NCI-H524 (cell line): ENCODE measurements at places on chromosomes 4 and X.

DNA sequence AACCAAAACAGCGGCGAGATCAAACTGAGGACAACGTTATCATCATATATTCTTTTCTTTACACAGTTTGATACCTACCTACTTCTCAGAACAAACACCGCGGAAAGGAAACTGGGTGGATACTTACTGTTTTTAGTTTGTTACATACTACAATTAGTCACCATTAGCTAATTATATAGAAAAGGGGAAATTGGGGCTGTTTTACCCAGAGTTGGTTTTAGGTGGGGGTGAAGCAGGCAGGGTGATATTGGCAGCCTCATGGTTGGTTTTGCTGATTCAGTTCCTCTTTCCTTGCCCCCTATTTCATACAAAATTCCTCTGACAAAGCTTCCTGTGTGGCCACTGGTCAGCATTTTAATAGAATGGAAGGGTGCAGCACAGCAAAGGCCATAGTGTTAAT, 77.8 kb downstream of the SORBS2 start:
- no peak for DNase-seq

- no peak for DNase-seq
Observed at GRCh38 chr4:95304898-95305297, 243.9 kb downstream of the UNC5C start.

DNA sequence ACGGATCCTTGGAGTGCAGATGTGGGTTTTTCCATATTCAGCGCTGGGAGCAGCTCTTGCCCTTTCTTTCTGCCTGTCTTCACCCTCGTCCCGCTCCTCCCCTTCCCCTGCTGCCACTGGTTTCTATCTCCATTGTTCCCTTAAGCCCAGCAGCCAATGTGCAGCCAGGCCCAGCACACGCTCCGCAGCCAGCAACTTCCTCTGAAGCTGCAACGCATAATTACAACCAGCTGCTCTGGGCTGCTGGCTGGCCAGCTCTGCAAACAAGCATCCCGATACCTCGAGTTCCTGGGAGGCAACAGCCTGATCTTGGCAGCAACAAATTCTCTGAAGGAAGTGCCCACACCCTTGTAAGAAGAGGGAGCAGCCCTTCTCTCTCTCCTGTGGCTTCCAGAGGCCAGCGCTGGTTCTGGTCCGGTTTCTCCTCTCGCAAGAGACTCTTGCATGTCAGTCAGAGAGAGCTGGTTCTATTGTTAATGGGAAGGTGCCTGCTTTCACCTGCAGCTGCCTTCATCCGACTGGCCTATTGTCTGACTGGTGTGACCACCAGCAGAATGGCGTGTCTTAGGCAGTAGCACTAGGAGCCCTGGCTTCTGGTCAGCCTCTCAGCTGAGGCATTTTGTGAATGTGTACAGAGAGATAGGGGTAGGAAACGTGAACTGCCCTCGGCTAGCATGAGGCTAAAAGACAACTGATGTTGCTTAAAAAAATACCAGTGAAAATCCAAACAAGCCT, 83.8 kb upstream of the MAML3 start:
- DNase-seq = peak; percentile 86

DNA sequence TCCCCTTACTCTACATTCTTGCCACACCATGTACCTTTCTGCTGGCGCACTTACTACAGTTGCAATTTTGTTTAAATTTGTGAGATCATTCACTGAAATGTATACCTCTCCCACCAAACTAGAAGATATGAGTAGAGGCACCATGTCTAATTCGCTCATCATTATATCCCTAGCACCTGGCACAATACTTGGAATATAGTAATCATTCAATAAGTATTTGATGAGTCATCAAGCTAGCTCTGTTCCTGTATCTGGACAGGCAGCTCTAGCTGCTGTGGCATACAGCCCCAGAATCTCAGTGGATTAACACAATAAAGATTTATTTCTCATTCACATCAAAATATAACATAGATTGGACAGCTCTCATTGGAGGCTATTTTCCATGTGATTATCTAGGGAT, 245.9 kb downstream of the IDS start:
- DNase-seq = no peak

DNA sequence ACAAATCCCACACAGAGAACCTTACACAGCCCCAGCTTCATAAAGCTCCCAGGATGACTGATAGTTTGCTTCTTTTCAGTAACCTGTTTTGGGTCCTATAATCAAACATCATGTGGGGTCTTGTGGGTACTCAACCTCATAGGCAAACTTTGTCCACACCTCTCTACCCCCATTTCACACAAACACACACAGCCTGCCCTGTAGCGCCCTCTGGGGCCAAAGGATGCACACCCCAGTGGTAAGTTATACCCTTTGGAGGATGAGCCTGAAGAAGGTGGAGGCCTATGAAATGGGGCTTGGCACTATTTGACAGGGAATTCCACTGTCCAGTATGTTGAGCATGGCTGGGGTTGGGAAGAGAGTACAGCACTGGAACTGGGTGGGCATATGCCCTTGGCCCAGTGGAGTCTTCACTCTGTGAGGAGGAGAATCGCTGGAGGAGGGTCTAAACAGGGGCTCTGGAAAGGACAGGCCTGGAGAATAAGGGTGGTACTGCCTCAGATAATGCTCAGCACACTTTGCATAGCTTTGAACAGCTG, 30.5 kb upstream of the COL25A1 start:
- DNase-seq = no peak

GRCh38 chr4:77014256-77014655, 61.5 kb downstream of the CCNI start:
- DNase-seq = no peak

GRCh38 chr4:37684154-37684553, 2.0 kb downstream of the RELL1 start:
- no peak for DNase-seq

DNA sequence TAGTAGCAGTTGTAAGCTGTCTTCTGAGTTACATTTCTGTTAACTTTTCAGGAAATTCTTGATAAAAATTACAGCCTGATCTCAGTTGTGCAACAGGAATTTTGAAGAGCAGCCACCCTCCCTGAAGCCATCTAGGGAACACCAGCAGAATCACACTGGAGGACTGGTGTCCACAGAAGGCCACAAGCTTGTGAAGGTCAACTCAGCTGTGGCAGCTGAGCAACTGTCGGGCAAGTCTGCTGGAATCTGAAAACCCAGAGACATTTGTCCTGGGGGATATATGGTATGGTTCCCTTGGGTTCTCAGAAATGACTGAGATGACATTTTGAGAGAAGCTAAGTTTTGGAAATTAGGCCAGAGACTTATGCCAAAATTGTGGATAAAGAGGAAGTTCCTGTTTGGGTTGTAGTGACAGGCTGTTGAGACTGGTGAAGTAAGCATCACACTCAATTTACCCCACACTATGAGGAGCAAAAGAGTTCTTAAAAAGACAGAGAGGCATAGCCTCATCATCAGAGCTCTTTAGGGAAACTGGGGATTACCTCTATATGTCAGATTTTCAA, 78.1 kb upstream of the TNIP3 start:
- DNase-seq = no peak

GRCh38 chr4:112370466-112370865, 73.3 kb downstream of the ALPK1 start:
- peak; percentile 17 for DNase-seq

DNA sequence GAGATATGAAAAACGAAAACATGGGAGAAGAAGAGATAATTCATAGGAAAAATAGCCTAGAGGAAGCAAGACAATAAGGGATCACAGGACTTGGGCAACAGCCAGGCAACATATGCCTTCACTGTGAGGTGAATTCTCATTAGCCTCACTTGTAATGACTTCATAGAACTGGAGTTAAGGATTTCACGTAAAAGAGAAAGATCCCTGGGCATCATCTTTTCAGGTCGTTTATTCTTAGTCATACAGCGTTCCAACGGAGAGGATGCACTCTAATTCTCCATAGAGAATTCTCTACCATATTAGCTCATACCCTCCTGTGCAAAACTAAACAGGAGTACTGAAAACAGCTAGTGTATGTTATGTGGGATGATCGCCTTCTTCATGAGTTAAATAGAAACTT, 1.4 kb downstream of the PRKG2 start:
- peak; percentile 9 for DNase-seq

DNA sequence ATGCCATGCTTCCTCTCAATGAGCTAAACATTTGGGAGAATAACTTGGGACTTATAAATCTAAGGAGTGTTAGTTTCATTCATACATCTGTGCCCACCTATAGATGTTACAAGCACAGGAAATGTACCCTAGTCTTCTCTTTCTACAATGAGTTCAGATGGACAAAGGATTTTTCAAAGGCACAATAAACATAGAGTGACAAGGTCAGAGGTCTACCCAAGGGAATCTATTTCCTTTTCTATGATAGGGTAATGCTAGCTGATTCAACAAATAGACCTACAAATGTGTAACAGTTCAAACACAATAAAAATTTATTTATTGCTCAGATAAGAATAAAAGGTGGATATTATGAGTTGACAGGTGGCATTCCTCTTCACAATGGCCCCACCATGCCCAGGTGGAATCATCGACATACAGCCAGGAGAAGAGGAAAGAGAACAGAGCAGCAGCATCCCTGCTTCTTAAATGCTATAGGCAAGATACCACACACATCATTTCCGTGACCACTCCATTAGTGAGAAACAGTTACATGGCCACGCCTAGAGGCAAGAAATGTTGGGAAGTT, 421.8 kb downstream of the HNRNPD start:
- no peak for DNase-seq

DNA sequence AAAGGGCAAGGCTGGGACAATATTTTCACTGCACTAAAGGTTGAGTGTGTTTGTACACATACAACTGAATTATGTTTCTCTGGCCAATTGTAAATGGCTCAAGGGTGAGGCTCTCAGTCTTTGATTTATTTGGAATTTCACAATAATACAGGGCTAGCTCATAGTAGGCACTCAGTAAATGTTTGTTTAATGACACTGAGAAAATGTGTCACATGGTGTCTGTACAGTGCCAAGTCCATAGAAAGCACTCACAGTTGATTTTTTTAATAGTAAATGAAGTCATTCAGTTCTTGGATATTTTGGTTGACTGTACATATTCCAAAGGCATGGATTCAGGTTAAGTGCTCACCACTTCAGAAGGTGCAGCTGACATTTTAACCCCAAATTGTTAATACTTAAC, 176.4 kb downstream of the IL1RAPL2 start:
- DNase-seq = no peak

DNA sequence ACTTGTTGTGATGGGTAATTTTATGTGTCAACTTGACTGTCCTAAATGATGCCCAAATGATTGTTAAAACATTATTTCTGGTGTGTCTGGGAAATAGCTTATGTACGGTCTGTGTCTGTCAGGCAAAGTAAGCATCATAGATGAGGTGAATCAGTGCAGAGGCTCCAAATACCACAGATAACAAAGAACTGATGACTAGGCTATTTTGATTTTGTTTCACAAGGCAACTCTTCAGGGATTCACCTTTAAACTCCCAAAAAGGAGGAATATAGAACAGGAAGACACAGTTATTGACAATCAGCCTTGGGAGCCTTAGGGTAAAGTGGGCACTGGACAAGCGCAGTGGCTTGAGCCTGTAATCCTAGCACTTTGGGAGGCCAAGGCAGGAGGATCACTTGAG, 290.7 kb downstream of the PCDH10 start:
- no peak for DNase-seq

DNA sequence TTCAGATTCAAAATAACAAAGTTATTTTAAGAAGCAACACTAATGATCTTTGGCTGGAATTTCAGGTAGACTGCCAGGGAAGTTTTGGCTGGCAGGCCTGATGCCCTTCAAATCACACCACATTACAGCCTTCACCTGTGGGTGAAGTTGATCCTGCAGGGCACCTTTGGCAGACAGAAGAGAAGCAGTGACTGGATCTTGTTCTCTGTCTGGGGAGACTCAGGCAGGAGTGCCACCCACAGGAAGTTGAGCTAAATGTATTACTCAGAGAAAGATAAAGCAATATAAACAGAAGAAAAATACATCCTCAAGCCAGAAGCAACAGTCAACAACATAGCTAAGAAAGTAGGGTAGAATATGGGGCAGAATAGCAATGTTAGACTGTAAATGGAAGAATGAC, 12.8 kb upstream of the CFAP299 start:
- DNase-seq = no peak

- DNase-seq = no peak
Observed at GRCh38 chrX:9677098-9677739, 88.4 kb downstream of the GPR143 start.

DNA sequence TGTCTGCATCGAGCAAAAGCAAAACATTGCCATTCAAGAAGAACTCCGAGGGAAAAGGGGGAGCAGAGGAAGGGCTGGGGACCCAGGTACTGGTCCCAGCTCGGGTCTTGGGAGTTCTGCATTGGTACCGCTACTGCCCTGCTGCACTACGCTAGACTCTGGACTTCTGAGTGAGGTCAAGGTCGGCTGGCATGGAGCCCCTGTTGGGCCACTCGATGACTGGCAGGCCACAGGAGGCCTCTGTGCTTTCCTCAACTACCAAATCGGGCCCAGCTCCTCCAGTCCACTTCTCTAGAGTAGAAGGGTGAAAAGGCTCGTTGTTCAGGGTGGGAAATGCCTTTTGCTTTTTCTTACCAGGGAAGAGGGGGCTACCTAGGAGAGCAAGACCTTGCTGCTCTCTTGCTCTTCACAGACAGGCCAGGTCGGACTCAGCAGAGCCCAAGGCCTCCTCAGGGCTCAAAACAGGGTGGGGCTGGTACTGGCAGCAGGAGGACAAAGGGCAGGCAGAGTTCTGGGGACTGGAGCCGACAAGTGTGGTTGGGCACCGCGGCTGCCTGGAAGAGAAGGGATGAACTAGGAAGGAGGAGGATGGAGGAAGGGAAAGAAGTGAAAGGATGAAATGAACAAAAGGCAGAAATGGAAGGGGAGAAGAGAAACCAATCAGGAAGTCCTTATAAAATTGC, 8.9 kb upstream of the IRAK1 start:
- DNase-seq = no peak

DNA sequence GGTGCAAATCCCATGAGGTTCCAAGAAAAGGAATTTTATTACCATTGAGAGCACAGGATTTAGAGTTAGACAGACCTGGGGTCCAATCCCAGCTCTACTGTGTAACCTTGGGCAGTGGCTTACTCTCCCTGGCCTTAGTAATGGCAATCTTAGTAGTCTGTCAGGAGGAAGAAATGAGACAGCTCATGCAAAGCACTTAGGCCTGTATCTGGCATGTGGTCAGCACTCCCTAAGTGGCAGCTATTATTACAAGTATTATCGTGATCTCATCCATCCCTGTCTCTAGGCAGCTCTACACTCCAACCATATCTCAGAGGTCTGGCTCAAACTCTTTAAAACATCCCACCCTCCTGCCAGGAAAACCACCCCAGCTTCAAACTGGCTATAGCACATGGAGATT, 129.6 kb upstream of the NALF2 start:
- DNase-seq = peak; percentile 28

DNA sequence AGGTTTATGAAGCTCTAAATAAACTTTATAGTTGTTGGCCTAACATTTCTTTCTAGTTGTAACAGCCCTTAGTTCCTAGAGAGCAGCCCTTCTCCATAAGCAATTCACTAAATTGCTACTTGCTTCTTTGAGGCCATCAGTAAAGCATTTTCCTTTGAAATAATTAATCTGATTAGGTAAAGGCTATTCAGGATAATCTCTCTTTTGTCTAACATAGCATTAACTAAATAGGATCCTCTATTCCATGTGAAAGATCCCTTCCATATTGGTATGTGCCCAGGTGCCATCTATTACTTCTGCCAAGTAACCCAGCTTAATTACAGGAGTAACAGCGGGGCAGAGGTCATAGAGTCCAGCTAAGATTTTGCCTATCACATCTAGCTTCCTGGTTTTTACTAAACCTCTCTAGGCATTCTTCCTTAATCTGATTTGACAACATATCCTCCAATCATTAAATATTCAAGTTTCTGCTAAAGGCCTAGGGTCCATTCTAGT, 1408.0 kb downstream of the PCDH18 start:
- no peak for DNase-seq
